ENCODE measurements at places on chromosomes 3 and 15.

DNA sequence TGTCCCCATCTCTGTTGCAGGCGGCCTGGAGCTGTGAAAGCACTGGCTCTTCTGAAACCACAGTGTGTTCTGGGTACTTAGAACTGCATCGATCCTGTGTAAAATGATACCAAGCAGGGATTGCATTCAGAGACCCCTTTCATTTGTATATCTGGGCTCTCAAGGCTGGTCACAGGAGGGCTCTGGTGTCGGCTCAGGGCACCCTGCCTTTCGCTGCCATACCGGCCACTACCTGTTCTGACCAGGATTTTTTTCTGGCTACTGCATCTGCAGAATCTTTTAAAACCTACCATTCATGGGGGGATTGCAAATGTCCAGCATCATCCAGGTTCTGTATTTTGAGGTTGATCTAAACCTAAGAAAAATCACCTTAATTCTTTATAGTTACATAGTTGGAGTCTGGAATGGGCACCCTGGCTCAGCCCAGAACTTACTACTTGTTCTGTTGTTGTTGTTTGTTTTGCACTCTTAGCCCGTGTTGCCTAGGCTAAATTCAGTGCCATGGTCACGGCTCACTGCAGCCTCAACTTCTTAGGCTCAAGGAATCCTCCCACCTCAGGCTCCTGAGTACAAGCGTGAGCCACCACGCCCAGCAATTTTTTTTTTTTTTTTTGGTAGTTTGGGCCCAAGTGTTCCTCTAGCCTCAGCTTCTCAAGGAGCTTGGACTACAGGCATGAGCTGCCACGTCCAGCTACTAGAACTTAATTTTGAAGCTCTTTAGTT lies 52.7 kb downstream of the TRIM71 start:
- no peak for DNase-seq

- no peak for DNase-seq
Observed at GRCh38 chr3:185999221-185999620, 61.4 kb upstream of the TRA2B start.

GRCh38 chr3:159897331-159898075 lies 91.1 kb upstream of the IL12A start:
- no peak for DNase-seq

DNA sequence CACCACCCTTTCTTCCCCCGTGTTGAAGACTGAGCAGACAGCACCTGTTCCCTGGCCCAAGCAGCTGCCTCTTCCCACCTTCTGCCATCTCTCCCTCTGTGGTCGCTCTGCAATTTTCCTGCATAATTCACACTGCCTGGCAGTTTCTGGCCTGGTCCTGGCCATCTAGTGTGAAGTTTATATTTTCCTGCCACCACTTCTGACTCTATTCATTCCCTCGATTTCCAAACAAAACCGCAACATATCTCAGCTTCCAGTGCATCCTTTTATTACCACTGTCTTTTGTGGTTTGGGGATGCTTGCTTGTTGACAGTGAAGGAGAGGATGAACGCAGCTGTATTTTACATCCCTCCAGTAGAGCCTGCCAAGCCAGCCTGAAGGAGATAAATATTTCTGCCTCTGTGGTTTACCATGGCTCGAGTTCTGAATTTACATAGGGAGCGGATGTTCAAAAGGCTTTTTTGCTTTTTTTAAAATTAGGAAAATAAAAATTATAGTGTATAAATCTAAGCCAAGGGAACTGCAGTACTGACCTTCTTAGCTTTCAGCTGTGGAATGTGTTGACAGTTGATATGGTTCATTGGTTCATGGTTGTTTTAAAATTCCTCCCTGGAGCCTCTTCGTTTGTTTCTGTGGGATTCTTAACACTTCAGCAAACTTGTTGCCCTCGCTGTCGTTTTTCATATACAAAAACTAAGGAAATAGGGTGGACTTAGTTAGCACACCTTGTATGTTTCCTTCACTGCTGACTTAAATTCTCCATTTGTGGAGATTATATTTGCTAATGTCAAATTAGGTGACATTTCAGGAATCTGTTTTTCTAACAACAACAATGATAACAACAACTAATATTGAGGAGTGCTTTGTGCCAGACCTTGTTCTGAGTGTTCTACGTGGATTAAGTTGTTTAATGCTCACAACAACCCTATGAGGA lies 250.5 kb downstream of the ADAMTSL3 start:
- peak; percentile 67 for DNase-seq

DNA sequence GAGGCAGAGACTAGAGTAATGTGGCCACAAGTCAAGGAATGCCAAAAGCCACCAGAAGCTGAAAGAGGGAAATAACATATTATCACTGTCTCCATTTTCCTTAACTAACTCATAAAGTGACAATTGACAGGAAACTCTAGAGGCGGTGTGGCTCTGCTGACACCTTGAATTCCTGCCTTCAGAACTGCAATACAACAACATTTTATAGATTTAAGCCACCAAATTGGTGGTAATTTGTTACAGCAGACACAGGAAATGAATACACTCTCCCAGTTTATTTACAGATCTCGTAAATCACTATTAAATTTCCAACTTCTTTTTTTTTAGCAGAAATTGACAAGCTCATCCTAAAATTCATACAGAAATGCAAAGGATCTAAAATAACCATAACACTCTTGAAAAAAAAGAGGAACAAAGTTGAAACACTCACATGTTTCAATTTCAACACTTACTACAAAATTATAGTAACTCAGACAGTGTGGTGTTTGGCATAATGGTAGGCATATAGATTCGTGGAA lies 449.9 kb downstream of the OTOL1 start:
- DNase-seq, result no peak

GRCh38 chr15:52052066-52052935 lies 33.3 kb downstream of the MAPK6 start:
- DNase-seq, result peak; percentile 31

GRCh38 chr15:69311319-69311721 lies 12.6 kb downstream of the PAQR5 start:
- no peak for DNase-seq

DNA sequence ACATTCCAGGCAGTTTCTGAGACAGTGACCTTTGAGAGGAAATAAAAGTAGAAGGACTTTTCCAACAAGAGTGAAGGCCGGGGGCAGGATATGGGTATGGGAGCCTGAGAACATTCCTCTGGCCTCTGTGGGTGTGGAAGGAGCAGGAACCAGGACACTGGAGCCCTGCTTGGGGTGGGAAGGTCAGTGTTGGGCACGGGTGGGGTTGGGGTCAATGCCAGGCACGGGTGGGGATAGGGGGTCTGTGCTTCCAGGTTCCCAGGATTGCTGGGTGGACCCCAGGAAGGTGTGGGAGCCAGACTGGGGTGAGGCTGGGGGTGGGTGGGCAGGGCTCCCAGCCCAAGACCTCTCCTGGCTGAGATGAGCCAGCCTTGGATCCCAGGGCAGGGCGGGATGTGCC lies 163.5 kb downstream of the NSMCE3 start:
- no peak for DNase-seq

DNA sequence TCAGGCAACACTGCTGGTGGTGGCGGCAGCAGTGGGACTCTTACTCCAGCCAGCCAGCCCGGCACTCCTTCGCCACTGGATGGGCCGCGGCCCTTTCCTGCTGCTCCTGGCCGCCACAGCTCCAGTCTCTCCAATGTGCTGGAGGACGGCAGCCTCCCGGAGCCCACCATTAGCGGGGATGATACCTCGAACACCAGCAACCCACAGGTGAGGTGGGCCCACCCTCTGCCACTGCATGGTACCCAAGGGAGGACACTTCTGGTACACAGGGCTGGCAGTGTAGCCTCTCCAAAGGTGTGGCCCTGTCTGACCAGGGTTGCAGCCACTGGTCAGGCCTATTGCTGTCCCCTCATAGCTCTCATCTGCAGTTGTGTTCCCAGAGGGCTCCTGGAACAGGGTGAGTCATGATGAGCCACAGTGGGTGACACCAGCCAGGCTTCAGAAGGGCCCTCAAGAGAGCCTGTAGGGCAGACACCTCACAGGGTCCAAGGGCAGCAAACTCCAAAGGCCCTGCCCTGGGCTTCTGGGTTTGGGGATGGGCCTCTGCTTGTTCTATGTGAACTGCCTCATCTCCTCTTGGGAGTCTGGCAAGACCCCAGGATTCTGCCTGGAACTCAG lies 20.8 kb downstream of the NBEAL2 start:
- DNase-seq, result no peak

DNA sequence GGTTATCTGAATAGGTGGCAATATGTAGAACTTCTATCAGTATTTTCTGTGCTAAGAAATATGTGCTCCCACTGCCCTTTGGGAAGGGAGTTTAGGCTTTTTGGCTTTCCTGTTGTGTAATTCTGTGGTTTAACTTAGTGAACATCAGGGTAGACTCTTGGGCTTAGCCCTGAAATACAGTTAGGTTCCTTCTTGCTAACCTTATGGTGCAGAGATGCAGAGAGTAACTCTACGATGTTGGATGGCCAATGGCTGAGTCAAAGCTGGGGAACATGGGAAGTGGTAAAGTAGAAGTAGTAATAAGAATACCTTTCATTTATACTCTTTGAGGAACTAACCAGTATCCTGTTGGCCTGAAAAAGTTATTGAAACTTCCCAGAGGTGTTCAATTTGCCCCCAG lies 80.8 kb upstream of the IL12A start:
- no peak for DNase-seq

DNA sequence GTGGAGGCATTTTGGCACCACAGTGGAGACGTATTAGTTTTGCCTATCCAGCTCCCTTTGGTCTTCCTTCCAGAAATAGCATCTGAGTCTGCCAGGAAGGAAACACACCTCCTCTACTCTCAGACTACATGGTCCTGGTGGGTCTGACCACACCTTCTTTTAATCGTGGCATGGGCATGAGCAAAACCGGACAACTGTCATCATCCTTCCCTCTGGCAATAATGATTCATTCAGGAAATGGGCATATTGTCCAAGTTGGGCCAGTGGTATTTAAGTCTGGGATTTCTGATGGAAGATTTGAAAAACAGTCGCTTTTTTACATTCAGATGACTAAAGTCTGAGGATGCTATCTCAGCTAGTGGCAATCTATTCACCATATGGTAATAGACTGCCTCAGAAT lies 601.0 kb upstream of the ADAMTS9 start:
- DNase-seq, result no peak

- DNase-seq, result no peak
Observed at GRCh38 chr15:69725957-69726356, 273.3 kb downstream of the RPLP1 start.

GRCh38 chr3:131192701-131193100 lies 166.0 kb downstream of the NEK11 start:
- DNase-seq, result no peak

DNA sequence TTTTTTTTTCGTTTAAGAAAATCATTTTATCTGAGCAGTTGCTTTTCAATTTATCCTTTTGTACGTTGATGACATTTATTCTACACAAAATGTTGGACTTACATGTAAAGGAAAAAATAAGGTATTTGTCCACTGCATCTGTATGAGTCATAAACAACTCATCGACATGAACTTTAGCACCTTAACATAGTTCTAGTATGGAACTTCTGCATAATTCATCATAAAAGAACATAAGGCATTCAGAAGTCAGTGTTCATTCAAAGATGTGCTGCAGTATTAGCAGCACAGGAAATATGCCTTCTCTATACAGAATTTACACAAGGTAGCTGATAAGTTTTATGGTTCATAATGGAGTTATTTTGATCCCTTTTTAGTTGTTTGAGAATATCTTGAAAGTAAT lies 801.6 kb downstream of the CADM2 start:
- no peak for DNase-seq

GRCh38 chr3:98695796-98696195 lies 67.3 kb upstream of the ST3GAL6 start:
- no peak for DNase-seq

DNA sequence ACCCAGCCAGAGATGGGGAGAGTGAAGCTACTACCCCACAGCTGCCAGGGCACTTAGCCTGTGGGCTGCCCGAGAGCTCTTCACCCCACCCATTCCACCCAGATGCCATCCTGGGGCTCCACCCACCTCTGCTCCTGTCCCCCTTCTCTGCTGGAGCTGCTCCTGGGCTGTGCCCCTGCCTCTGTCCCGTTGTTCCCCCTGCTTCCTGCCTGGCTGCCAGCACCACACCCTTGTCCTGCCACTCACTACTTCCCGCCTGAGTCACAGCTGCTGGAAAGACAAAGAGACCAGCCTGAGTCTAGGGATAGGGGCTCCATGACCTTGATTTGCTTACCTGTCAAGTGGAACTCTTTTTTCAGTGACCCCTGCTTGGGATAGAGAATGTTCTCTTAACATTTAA lies 12.4 kb downstream of the GNAI2 start:
- no peak for DNase-seq

DNA sequence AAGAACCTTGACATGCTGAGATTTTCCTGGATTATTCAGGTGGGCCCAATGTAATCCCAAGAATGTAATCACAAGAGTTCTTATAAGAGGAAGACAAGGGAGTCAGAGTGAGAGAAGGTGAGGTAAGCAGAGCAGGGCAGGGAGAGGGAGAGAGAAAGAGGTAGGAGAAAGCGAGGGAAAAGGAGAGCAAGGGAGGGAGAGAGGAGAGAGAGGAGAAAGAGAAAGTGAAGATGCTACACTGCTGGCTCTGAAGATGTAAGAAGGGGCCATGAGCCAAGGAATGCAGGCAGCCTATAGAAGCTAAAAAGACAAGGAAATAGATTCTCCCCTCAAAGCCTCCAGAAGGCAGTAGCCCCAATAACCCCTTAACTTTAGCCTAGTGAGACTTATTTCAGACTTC lies 28.7 kb upstream of the FAM98B start:
- no peak for DNase-seq

DNA sequence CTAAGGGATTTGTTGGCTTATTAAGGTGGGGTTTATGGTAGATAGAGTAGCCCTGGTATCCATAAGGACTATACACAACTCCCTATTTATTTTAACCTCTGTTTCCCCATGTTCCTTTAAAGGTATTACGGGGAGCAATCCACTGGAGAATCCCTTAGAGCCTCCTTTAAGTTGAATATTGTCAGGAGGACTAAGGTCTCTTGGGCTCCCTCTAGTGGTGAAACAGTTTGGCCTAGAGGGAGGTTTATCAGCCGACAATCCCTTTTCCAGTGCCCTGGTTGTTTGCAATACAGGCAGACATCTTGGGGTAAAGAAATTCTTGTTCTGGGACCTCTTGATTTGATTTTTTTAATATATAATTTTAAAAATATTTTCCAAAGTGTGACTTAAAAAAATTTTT lies 12.9 kb downstream of the OPA1 start:
- DNase-seq, result peak; percentile 56

DNA sequence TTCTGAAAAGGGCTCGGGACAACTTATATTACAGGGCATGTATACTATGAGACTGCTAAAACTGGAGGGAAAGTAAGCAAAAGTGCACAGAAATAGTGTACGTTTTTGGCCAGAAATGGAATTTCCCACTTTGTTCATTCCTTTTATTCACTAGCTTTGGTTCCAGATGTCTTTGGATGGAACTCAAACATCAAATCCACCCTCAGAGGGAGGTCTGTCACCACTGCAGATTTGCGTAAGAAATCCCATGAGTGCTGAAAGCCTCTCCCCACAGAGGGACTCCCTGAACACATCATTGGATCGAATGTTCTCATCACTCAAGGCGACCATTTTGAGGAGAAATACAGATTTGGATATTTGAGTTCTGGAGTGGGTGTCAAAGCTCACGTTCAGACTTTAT lies 71.6 kb downstream of the FEM1B start:
- no peak for DNase-seq

DNA sequence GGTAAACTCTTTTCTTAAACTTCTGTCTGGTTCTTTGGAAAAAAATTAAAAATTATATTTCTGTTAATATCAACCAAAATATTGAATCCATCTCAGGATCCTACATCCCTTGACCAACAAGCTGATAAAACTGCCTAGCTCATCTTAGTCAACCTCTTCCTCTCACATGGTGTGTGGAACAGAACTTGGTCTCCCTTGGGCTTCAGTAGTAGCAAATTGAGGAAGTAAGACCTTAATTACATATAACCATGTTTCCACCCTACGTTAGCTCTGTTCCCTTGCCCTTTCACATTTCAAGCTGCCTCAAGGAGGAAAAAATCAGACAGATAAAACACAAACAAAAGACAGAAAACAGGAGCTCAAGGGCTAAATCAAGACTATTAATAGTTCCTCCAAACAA lies 116.4 kb downstream of the GREM1 start:
- no peak for DNase-seq

All from fibroblast of gingiva (primary cell).